Daoy (cell line): ENCODE measurements at places on chromosomes 16 and 17. TPM values are rescaled to one million over a fixed set of nuclear protein-coding genes. Genes with fewer than 3 reads are reported as not detected.

The SEPTIN12 gene
- not detected in 2 replicates for total RNA-seq

The CDC6 gene
- total RNA-seq, result 124 and 145 TPM in 2 replicates

The PHB1 gene
- 177 and 182 TPM in 2 replicates for total RNA-seq

The NGFR gene
- total RNA-seq, result 0.34 and 1.1 TPM in 2 replicates

The GAST gene
- not detected in 2 replicates for total RNA-seq

The KCNH6 gene
- not detected in 2 replicates for total RNA-seq

The HIGD1B gene
- not detected in 2 replicates for total RNA-seq
